ENCODE measurements at places on chromosomes 12 and 14.

- DNase-seq, result no peak
Observed at GRCh38 chr12:121218588-121219352, 8.8 kb downstream of the P2RX4 start.

DNA sequence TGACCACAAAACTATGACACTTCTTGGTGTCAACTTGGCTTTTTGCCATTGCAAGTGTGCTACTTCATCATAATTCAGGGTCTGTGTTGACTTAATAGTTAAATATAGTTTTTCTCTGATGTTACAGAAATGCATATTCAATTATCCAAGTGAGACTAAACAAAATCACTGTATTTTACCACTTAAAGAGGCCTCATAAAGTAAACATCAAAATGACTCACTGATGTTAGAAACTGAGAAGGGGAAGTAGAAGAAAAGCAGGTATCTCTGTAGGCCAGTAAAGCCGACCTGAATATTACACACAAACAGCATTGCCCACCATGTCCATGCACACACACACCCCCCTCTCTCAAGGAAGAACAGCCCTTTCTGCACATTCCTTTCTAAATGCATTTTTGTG, 55.4 kb downstream of the RPAP3 start:
- DNase-seq, result no peak

DNA sequence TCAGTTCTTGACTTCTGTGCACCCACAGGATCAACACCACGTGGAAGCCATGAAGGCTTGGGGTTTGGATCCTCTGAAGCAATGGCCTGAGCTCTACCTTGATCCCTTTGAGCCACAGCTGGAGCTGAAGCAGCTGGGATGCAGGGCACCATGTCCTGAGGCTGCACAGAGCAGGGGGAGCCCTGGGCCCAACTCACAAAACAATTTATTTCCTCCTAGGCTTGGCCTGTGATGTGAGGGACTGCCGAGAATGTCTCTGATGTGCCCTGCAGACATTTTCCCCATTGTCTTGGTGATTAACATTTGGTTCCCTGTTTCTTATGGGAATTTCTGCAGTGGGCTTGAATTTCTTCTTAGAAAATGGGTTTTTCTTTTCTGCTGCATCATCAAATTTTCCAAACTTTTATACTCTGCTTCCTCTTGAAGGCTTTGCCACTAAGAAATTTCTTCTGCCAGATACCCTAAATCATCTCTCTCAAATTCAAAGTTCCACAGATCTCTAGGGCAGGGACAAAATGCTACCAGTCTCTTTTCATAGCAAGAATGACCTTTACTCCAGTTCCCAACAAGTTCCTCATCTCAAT, 288.2 kb downstream of the CCDC59 start:
- no peak for DNase-seq

GRCh38 chr12:13000925-13001774, 1.1 kb upstream of the HEBP1 start:
- no peak for DNase-seq

- no peak for DNase-seq
Observed at GRCh38 chr12:51171884-51172514, 936 bp downstream of the TFCP2 start.
